ENCODE measurements at places on chromosomes 2 and 18. TPM values are rescaled to one million over a fixed set of nuclear protein-coding genes. Genes with fewer than 3 reads are reported as not detected.

Gene CRYBA2
- not detected for total RNA-seq

Gene SEMA4F
- 4.3 TPM for total RNA-seq

Gene CRYGA
- not detected for total RNA-seq

Gene EGR4
- not detected for total RNA-seq

Gene D2HGDH
- 24.1 TPM for total RNA-seq

Gene STON1
- 18.4 TPM for total RNA-seq

Gene KLHL30
- total RNA-seq = 0.67 TPM

GRCh38 chr2:136613096-136613495 lies 152.2 kb upstream of the THSD7B start:
- no peak for DNase-seq
- no peak overlapping the region for H3K4me3 ChIP-seq
- no peak overlapping the region for H3K27ac ChIP-seq
- no peaks in the 10 kb centered on the region for H3K36me3 ChIP-seq

DNA sequence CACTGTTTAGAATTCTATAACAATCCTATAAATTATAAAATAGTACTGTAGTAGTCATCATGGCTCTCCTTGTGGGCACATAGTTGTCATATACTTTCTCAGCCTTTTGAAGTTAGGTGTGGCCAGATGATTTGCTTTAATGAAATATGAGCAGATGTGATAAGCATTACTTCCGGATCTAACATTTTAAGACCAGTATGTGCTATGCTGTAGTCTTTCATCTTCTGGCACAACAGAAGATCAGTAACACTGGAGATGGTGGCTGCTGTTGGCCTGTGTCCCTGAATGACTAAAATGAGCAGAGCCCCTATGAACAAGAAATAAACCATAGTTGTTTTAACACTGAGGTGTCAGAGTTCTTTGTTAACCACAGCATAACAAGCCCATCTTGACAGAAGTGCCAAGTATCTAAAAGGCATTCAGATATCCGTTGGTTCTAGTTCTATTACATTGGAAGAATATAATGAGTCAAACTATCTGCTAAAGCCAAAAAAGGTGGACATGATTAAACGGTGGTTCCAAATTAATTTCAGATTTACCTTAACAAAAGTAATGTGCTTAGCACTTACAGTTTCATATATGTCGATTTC lies 6.3 kb downstream of the MEX3C start:
- no peak overlapping the region for H3K4me3 ChIP-seq
- H3K4me1 ChIP-seq = peaks cover 40% of the 10 kb centered on the region
- H3K36me3 ChIP-seq = no peaks in the 10 kb centered on the region
- no peak overlapping the region for H3K27ac ChIP-seq
- DNase-seq = no peak

DNA sequence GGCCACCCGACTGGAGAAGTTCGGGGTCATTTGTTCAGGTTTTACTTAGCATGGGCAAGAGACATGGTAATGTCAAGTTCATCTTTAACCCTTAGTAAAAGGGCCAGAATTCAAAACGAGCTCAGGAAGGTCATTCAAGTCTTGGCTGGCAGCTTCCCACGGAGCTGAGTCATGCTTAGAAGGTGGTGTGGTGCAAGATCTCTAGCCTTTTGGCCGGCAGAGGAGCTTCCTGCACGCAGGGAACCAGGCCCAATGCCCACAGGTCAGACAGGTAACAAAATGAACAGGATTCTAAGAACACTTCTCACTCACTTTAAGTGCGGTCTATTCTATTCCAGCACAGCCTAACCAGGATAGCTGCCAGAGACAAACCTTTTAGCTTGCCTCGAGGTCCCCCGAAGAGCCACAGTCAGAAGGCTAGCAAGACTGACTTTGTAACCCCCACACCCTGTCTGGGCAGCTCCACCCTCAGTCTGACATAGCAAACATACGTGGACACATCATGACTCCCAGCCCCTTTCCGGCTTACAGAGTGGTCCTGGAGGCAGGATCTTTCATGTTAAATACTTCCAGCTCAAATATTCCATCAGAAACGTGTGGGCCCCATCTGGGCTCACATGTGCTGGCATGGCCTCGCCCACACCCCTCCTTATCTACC lies 292.7 kb downstream of the BCL11A start:
- peak; percentile 68 for DNase-seq
- H3K36me3 ChIP-seq = no peaks in the 10 kb centered on the region
- H3K27me3 ChIP-seq = no peaks in the 10 kb centered on the region
- no peak overlapping the region for H3K27ac ChIP-seq

DNA sequence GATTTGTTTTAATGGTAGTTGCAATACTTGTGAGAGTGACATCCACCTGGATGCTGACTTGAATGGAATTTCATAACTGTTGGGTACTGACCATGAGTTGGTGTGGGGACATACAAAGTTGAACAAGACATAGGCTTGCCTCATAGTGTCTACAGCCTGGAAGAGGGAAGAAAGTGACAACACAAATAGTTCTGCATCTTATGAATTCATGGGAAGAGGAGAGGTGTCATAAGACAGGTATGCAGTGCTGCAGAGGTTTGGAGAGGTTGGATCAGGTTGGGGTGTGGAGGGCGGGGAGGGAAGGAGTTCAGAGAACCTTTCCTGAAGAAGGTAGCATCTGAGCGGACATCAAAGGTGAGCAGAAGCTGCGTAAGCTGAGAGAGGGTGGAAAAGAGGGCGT lies 44.0 kb downstream of the HRH4 start:
- H3K27ac ChIP-seq = no peak overlapping the region
- DNase-seq = no peak
- H3K4me1 ChIP-seq = no peaks in the 10 kb centered on the region
- no peaks in the 10 kb centered on the region for H3K27me3 ChIP-seq

GRCh38 chr2:174606336-174606735 lies 8.7 kb upstream of the WIPF1 start:
- H3K4me3 ChIP-seq = no peak overlapping the region
- peaks cover 29% of the 10 kb centered on the region for H3K4me1 ChIP-seq
- no peaks in the 10 kb centered on the region for H3K27me3 ChIP-seq
- H3K36me3 ChIP-seq = no peaks in the 10 kb centered on the region
- peak overlapping the region; percentile 7 for H3K27ac ChIP-seq
- peak; percentile 33 for DNase-seq

GRCh38 chr18:28916456-28916855 lies 739.5 kb upstream of the CDH2 start:
- no peaks in the 10 kb centered on the region for H3K4me1 ChIP-seq

GRCh38 chr18:50581517-50581916 lies 21.6 kb downstream of the MAPK4 start:
- H3K27me3 ChIP-seq = no peaks in the 10 kb centered on the region
- no peak overlapping the region for H3K27ac ChIP-seq
- no peak overlapping the region for H3K4me3 ChIP-seq
- no peaks in the 10 kb centered on the region for H3K36me3 ChIP-seq
- no peak for DNase-seq

DNA sequence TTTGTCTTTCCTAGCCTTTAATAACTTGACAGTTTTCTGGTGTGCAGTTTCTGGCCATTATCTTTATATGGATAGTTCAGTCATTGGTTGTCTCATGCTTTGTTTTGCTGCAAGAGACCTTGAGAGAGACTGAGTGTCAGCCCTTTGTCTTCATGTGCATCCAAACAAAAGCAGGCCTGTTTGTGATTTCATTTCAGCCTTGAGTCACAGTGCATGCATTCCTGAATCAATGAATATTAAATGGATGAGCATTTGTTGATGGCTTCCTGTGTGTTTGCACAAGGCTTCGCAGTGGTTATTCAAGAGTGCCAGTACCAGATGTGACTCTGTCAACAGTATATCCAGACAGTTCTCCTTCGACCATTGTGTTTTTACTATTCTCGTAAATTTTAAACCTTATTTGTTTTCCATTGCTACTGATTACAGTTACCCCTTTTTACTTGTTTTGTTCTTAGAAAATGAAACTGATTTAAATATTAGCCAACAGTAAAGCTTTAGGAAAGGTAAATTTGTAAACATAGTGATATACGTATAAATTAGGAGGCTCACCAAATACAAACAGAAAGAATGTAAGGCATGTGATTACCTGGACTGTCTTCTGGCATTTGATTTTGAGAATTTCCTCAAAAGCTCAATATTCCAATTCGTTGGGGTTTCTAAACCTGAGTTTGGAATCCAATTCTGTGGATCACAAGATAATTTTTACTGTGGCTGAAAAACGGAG lies 319.8 kb downstream of the CTNNA2 start:
- no peaks in the 10 kb centered on the region for H3K27me3 ChIP-seq
- no peaks in the 10 kb centered on the region for H3K36me3 ChIP-seq
- no peaks in the 10 kb centered on the region for H3K4me1 ChIP-seq
- no peak for DNase-seq

- no peak for DNase-seq
- H3K27me3 ChIP-seq = no peaks in the 10 kb centered on the region
- no peak overlapping the region for H3K4me3 ChIP-seq
- H3K4me1 ChIP-seq = peaks cover 9% of the 10 kb centered on the region
Measured at GRCh38 chr18:57004366-57005121, 142.3 kb upstream of the BOD1L2 start.
